Natural killer cell treated with Interleukin-12 subunit alpha and Interleukin-12 subunit beta and Interleukin-15 and Interleukin-18, amount 100 ng/mL, for 72 hours (primary cell): ENCODE measurements at places on chromosomes 2 and 18.
A peak's percentile ranks its signal among the peaks of the same experiment; 100 is the strongest.

GRCh38 chr18:79611040-79611681 lies 68.4 kb upstream of the CTDP1 start:
- DNase-seq = peak; percentile 44

- DNase-seq = no peak
Measured at GRCh38 chr2:120369250-120369649, 23.3 kb downstream of the INHBB start.

GRCh38 chr18:72107647-72108383 lies 436.3 kb downstream of the CBLN2 start:
- DNase-seq = no peak

GRCh38 chr2:173898996-173899395 lies 66.2 kb downstream of the SP3 start:
- no peak for DNase-seq

DNA sequence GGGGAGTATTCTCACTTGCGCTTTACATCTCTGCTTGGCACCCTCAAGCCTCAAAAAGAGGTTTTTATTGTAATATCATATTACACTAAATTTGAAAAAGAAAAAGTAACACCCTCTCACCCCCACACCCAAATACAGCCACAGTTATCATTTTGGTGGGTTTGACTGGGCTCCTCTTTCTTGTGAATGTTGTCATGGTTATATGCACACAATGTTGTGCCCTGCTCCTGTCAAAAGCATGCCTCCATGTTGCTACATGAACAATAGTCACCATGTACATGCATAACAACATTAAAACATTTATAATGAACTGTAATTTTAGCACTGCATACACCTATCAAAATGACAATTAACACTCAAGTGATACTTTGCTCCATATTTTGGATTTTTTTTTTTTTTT lies 100.2 kb downstream of the BCL2L11 start:
- no peak for DNase-seq

DNA sequence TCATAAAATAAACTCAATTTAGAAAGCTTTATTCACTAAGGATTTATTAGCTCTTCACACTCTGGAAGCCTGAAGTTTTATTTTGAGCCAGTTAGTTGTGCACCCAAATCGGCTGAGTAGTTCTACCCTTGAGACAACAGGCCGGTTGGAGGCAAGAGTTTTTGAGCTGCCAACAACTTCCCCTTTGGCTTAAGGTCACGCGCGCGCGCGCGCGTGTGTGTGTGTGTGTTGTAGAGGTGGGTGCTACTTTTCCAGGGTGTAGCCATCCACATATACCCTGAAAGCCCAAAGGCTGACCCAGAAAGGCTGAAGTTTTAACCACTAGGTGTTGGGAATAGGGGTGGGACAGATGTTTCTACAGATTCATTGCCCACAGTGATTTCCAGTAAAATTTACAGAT lies 150.2 kb upstream of the LHCGR start:
- no peak for DNase-seq

GRCh38 chr18:56460581-56460980 lies 177.8 kb downstream of the TXNL1 start:
- no peak for DNase-seq

GRCh38 chr2:121605820-121606733 lies 43.2 kb downstream of the CLASP1 start:
- no peak for DNase-seq

DNA sequence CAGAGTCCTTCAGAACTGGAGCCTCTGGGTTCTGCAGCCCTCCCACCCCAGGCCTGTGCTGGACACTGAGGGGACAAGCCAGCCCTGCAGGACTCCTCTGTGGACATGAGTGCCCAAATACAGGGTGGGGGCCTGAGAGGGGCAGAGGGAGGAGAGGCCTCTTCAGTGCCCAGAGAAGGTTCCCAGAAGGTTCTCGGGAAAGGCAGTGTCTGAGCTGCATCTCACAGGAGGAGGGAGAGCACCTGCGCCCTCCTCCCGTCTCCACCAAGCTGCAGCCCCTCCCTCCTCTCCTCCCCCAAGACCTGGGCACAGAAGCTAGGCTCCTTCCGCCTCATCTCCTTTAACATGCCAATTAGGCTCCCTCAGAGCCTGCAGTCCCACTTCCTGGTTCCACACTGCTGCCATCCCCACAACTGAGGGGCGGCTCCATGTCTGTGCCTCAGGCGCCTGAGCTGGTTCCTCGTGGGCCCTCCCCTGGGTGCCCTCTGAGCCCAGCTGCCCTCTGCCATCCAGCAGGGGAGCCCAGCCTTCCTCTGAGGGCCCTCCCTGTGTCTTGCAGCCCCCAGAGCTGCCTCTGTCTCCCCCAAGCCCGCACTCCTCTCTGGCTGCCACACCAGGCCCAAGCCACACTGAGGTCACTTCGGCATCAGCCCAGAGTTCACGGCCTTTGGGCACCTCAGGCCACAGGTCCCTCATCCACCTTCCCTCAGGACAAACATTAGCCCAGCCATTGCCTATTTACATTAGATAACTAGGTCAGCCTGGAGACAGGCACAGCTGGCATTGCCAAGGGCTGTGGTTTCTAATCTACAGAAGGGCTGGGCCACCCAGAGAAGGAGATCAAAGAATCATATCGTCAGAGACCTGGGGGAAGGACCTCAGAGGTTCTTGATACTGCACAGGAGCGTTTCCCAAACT lies 28.9 kb downstream of the KCNK3 start:
- no peak for DNase-seq
